ENCODE measurements at places on chromosomes 1 and 21.

- no peak for DNase-seq
Measured at GRCh38 chr1:205804605-205805004, 8.4 kb downstream of the SLC41A1 start.

GRCh38 chr1:212975111-212975918, 25.0 kb downstream of the VASH2 start:
- no peak for DNase-seq

- DNase-seq = no peak
Measured at GRCh38 chr21:45863751-45864150, 117.8 kb upstream of the COL6A1 start.

- no peak for DNase-seq
Measured at GRCh38 chr1:241702442-241703373, 50.6 kb downstream of the WDR64 start.

- DNase-seq = no peak
Measured at GRCh38 chr1:30637183-30637980, 86.0 kb downstream of the MATN1 start.

DNA sequence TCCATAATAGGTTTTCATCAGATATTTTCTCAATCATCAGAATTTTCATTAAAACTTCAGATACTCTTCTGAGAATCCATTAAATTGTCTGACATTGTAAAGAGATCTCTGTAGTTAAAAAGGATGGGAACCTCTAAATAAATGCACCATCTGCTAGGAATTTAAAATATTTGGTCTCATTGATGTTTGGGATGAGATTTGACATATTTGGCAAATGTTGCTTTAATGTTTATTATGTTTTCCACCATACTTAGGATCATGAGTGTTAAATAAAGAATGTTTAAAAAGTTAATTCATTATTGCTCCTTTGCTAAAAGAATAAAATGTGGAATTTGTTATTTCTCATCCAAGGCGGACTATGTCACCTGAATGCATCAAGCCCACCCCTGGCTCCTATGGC, 85.5 kb upstream of the VANGL1 start:
- DNase-seq = no peak

DNA sequence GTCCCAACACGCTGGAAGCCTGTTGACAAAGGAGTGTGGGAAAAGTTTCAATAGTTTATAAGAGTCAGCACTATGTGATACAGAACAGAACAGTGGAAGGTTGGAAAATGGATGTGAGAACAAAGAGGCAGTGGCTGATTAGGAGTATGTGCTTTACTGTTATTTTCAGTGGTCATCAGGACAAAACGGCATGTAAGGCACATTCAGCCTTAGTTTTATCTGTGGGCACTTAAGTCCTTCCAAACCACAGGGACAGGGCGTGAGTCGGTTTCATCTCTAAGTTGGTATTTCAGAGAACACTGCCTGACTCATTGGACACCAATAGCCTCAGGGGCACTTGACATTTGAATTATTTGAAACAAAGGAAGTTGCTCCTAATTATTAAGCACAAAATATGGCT, 306.9 kb downstream of the ASTN1 start:
- no peak for DNase-seq

DNA sequence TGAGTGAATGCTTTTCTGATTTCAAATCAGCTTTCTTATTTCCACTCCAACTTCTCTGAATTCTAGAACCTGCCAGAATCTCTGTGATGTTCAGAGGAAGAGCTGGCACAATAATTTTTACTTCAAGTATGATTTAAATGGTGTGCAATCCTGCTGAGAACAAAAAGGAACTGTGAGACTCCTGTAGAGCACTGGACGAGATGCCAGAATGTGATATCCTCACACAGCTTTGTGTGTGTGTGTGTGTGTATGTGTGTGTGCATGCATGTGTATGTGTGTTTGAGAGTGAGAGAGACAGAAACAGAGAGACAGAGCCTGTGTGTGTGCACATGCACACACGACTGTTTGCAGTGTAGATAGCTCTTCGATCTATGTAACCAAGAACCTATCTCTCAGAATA, 713.6 kb upstream of the ZP4 start:
- no peak for DNase-seq

DNA sequence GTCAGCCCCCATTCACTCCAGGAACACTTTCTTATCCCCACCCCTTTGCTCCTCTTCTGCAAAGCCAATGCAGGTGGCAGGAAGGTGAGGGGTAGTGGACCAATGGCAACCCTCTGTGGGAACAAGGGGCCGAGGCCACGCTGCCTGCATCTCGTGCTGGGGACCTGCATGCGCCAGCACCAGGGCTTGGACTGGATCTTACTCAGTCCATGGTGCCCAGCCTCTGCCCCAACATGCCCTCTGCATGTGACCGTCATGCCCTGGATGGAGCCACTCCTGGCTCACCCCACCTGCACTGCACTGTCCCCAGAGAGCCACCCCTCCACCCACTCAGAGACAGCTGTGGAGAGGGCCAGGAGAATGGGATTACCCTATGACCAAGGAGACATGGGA, 22.2 kb downstream of the CITED4 start:
- no peak for DNase-seq

- DNase-seq = no peak
Measured at GRCh38 chr1:227136210-227136820, 182.0 kb downstream of the CDC42BPA start.

DNA sequence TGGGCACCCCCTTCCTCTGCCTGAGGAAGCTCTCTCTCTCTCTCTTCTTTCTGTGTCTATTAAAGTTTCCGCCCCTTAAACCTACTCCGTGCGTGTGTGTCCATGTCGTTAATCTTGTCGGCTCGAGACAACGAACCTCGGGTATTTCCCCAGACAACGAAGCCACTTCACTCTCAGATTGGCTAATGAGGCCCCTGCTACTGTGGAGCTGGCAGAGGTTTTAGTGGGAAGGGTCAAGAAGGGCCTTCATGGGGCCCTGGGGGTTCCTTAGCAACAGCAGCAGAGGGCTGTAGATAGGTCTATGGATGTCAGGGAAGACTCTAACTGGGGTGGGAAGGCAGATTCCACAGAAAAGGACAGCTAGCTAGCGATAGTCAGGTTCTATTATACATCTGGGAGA, 239.8 kb upstream of the RAB4A start:
- no peak for DNase-seq

GRCh38 chr1:220895412-220895946, 16.2 kb downstream of the HLX start:
- DNase-seq = no peak

DNA sequence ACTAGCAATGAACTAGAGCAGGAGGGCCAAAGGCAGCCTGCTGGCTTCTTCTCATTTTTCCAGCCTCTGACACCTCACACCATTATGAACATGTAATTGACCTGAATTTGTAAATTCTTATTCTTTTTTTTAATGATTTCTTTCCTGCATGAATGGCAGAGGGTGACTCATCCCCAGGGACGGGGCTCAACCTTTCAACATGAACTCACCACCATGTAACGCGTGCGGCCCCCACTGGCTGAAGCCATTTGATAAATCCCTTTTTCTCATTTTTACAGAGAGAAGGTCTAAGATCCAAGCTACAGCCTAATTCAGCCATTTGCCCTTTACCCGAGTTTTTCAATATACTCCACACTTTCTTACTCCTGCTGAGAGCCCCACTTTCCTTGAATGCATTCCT, 9.3 kb upstream of the ETS2 start:
- DNase-seq = no peak

- DNase-seq = no peak
Measured at GRCh38 chr1:234659538-234659937, 49.6 kb upstream of the IRF2BP2 start.

- DNase-seq = peak; percentile 31
Measured at GRCh38 chr1:13228343-13228781, 2.4 kb upstream of the PRAMEF18 start.

DNA sequence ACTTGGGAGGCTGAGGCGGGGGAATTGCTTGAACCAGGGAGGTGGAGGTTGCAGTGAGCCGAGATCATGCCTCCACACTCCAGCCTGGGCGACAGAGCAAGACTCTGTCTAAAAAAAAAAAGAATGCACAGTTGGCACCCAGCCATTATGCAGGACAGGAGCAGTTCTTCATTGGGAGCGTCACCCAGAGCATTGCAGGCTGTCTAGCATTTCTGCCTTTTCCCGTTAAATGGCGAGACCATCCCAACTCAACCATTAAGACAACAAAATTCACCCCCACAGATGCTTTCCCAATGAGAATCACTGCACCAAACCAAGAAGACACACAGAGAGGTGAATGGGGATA, 105.8 kb downstream of the EDEM3 start:
- DNase-seq = no peak

DNA sequence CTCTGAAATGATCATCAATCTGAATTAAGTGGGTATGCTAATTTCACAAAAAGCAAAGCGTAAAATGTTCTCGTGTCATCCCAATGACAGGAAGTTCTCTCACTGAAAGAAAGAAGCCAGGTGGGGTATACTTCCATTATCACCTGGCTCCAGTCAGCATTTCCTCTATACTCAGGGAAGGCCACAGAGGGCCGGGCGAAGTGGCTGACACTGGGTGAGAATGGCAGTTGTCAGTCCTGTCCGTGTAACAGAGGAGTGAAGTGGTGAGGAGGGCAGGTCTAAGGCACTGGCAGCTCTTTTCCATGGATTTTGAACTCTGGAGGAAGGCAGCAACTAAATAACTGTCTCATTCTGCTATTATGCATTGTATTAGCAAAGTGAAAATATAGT, 60.4 kb downstream of the CAPN2 start:
- no peak for DNase-seq

DNA sequence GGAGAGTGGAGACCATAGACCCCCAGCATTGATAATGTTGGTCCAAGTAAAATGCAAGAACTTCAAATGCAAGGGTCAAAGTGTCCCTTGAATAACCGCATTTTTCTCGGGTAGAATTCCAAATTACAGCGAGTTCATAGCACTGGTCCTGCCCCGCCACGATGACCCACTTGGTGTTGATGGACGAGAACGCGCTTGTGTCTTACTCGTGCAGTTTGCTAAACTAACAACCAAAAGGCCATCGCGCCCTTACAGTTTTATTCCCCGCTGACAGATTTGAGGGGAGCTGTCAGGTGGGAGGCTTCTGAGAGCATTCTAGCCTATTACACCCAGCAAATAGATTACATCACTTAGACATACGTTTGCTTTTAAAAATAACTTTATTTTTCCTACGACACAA, 17.3 kb upstream of the TSPEAR start:
- no peak for DNase-seq

DNA sequence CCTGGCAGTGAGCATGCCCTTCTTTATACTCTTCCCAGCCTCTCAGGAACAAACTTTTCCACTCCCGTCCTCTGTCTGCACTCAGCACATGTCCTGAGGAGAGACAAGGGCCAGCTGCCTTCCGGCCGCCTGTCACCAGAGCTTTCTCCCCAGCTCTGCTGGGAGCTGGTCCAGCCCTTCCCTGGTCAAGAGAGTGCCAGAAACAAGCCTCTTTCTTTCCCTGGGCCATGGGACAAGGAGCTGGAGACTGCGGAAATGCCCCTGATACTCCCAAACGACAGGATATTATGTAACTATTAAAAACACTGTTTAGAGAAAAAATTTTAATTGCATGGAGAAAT, 10.4 kb downstream of the LAMB3 start:
- DNase-seq = no peak

DNA sequence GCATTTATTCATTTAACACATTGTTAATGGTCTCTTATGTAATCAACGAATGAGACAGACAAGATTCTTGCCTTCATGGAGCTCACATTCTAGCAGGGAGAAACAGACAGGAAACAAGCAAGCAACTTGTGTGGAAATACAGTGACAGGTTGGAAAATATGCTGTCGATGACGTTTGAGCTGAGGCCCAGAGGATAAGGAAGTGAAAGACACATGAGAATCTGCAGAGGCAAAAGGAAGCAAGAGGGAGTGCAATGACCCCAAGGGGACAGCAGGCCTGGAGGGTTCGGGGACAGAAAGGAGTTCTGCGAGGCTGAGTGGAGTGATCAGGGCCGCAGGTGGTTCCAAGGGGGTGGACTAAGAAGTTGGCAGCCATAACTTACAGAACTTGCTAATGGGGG, 60.6 kb upstream of the AKT3 start:
- no peak for DNase-seq

- DNase-seq = no peak
Measured at GRCh38 chr1:46639547-46639946, 22.9 kb upstream of the MOB3C start.

DNA sequence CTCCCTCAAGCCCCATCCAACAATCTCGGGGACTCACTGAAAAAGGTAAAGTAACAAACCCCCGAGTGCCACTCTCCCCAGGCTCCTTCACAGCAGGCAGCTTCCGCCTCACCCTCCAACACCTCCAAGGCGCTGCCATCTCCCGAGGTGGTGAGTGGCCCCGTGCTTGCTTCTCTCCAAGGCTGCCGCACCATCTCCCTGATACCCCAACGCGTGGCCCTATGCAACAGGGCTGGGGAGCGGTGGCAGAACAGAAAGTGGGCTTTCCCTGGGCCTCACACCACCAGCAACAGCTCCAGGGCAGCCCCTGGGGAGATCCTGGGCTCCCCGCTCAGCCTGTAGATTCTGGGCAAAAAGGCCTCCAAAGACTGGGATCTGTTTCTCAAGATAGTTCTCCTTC, 105.1 kb downstream of the RAVER2 start:
- no peak for DNase-seq

DNA sequence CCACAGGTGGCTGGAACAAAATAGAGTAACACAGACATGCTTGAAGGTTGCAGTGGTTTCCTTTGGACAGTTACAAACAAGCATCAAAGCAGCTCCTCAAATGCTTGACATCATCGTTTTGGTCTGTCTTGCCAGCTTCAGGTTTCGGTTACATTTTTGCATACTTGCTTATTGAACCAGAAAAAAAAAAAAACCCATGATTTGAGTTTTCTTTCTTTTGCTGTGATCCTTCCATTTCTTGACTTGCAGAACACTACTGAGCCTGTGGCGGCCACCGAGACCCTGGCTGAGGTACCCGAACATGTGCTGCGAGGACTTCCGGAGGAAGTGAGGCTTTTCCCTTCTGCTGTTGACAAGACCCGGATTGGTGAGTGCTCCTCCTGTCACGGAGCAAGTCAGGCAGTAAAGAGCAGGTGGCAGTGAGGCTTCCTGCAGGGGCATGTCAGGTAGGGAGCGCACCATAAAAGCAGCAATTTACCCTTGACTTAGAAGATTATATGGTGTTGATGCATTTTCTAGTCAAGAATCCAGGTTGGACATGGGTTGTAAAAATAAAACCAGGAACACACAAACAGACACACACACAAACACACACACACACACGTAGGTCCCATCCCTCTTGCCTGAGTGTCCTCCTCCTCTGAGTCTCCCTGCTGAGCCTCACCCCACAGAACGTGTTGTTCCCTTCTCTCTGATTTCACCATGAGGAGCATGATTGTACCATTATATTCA, 30.9 kb downstream of the PRDM2 start:
- peak; percentile 93 for DNase-seq

DNA sequence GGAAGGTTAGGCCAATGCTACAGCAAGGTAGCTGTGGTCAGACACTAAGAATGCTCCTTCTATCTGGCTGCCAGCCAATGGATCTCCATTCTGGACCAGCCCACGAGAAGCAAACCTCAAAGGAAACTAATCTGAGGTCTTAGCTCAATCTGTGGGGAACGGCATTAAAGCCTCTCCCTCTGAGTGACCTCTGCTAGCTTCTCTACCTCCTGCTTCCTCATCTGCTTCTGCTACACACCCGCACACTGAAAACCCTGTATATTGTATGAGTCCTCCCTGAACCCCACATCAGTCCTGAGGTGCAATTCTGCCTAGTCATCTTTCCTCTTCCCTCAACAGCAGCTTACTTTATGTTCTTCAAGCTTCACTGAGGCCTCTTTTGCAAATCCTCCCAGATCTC, 6.9 kb upstream of the GALE start:
- DNase-seq = no peak

GRCh38 chr1:37567023-37567422, 10.3 kb downstream of the DNALI1 start:
- no peak for DNase-seq
